ENCODE measurements at places on chromosomes 7 and 10.

DNA sequence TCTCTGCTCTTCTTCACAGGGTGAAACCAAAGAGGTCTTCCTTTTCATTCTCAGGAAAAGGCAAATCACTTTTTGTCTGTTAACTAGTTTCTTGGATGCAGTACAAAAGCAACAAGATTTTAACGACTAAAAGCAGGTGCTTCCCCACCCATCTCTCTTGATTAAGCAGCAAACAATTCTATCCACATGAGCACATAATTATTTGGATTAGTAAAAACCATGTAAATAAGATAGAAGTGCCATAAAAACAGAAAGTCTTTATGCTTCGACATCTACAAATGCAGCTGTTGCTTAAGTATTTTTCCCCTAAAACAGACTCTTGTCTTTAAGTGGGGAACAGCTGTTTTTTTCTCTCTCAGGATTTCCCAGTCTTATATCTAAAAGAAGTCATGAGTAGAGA, 37.4 kb downstream of the USP54 start:
- no peak for DNase-seq

DNA sequence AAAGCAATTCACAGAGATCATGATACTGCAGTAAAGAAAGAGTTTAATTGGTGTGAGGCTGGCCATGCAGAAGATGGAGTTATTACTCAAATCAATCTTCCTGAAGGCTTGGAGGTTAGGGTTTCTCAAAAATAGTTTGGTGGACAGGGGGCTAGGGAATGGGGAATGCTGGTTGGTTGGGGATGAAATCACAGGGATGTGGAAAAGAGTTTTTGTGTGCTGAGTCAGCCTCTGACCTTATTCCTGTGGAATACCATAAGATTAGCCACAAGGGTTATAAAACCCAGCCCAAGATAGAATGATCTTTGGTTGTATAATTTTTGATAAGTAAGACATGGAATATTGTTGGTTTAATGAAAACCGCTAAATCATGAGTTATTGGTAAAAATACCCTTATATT, 764.3 kb downstream of the TYW1 start:
- DNase-seq: no peak

DNA sequence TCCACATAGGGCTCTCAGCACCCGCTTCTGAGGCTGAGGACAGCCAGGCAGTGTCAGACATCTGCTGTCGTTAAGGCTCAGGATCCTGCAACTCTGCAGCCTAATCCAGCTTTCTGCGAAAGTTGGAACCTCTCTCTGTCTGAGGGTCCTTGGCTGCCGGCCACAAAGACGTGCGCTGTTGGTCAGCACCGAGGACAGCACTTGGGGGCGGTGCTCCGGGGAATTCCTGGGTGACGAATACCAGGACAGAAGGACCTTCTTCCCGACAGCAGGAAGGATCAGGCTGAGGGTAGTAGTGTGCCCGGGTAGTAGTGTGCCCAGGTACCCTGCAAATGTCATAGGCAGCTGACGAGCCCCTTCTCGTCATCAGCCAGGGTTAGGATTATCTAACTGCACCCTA, 16.0 kb upstream of the RASGEF1A start:
- peak; percentile 8 for DNase-seq

DNA sequence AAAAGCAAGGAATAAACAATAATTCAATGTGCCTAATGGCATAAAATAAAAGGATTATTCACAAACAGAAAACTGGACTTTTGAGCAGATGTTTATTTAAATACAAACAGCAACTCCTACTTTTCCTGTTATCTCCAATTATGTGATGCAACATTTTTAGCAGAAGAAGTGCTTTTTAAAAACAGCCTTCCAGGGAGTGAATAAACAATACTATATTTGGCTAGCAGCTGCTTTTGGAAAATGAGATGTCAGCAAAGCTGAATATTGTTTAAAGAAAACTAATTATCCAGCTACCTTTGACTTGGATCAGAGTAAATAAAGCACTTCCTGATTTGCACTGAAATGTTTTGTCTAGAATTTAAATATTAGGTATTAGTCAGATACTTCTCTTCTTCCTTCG, 23.2 kb downstream of the CDK1 start:
- peak; percentile 88 for DNase-seq

GRCh38 chr10:115004236-115004862, 66.4 kb downstream of the TRUB1 start:
- no peak for DNase-seq

- DNase-seq: no peak
Measured at GRCh38 chr7:139451638-139452037, 31.8 kb downstream of the KLRG2 start.

DNA sequence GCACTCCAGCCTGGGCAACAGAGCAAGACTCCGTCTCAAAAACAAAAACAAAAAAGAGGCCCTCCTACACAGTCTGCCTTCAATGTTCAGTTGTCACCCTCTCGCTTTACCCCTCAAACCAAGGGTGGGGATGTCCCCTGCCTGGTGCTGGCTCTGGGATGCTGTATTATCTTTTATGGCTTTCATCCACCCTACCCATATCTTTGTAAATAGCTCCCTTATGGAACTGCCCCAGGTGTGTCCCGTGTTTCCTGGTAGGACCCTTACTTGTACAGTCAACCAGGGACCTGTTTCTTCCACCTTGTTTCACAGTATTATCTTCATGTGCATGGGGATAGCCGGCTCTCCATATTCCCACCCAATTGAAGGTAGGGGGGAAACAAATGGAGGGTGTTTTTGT, 15.7 kb upstream of the LAMB1 start:
- DNase-seq: no peak

GRCh38 chr10:101780818-101781654, 2.2 kb downstream of the NPM3 start:
- peak; percentile 55 for DNase-seq

DNA sequence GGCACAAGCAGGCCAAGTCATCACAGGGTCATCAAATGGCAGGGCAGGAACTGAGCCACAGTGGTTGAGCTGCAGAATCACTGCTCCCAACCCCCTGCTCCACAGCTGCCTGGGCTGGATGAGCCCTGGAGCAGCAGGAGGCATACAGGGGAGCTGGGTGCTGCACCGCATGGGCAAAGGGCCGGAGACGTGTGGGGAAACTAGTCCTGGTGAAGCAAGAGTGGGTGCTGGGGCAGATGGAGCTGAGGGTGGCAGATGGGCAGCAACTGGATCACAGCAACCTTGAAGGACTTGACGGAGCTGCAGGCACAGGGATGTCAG, 16.0 kb upstream of the VOPP1 start:
- no peak for DNase-seq

DNA sequence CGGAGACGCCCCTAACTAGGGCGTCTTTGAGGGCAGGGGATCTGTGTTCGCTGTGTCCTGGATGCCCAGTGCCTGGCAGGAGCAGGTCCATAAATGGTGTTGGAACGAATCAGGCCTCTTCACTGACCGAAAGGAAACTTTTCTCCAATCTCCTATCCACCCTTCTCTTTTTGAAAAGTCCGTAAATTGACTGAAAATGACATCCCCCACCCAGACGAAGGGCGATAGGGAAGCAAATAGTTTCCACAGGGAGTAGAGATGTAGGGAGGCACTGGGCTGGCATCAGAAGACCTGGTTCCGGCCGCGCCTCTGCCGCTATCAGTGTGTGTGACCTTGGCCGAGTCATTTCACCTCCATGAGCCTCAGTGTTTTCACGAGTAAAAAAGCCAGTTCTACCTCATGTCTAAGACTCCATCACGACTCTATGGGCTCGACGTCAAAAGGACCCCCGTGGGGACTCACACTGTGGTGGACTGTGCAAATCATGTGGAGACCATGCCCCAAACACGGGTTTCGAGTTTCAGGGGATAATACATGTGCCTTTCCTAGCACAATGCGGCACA, 497 bp upstream of the RAB11FIP2 start:
- no peak for DNase-seq

- peak; percentile 89 for DNase-seq
Measured at GRCh38 chr10:23331567-23332301, 12.9 kb downstream of the C10orf67 start.

DNA sequence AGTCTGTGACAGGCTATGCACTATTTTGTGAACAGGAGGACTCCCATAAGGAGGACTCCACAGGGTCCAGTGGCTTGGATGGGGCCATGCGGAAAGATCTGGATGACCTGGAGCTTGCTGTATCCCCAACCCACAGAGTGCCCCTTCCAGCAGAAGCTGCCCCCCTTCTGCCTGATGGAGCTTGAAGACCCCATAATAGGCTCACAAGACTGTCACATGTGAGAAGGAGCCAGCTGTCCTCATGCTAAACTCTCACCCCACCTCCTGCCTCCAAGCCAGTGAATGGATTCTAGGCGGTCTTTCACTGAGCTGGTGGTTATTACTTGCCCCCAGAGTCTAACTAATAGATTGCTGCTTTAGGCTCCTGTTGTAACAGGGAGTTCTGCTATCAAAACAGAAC, 79.1 kb downstream of the XRCC2 start:
- DNase-seq: no peak

GRCh38 chr10:6868036-6868725, 288.1 kb upstream of the PRKCQ start:
- DNase-seq: no peak

DNA sequence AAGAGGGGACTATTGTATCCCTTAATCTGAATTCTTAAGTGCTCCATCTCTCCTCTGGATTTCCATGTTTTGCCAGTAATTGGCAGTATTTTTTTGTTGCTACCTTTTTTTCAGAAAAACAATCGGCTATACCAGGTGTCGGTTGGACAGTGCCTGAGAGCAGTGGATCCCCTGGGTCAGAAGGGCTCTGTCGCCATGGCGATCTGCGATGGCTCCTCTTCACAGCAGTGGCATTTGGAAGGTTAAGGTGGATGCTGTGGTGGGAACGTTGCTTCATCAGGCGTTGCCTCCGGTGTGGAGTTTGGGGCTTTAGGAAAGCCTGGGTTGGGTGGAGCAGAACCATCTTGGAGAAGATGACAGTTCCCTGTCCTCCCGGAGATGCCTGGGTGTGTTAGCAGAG, 96.0 kb downstream of the GALNT11 start:
- no peak for DNase-seq

- no peak for DNase-seq
Measured at GRCh38 chr7:44057849-44058758, 7.3 kb downstream of the PGAM2 start.

- peak; percentile 96 for DNase-seq
Measured at GRCh38 chr7:108094933-108095710, 35.0 kb downstream of the LAMB4 start.

DNA sequence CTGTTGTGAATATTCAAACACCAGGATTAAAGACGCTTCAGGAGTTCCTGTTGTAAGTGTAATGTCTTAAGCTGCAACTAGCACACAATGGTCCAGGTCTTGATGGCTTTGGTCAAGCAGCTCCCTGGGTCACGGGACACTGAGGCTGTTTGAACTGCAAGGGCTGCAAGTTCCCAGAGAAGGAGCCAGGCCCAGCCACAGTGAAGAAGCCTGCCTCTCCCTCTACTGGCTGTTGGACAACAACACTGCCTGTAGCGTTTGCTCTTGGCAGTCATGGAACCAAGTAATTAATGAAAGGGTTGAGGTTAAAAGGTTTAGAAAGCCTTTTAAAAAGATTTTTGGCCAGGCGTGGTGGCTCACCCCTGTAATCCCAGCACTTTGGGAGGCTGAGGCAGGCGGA, 31.9 kb upstream of the GUSB start:
- peak; percentile 78 for DNase-seq

- peak; percentile 33 for DNase-seq
Measured at GRCh38 chr7:105849122-105849855, 27.1 kb downstream of the ATXN7L1 start.

GRCh38 chr10:14185316-14186045, 145.2 kb downstream of the FRMD4A start:
- DNase-seq: peak; percentile 52

GRCh38 chr7:4472728-4473127, 209.4 kb upstream of the FOXK1 start:
- no peak for DNase-seq

DNA sequence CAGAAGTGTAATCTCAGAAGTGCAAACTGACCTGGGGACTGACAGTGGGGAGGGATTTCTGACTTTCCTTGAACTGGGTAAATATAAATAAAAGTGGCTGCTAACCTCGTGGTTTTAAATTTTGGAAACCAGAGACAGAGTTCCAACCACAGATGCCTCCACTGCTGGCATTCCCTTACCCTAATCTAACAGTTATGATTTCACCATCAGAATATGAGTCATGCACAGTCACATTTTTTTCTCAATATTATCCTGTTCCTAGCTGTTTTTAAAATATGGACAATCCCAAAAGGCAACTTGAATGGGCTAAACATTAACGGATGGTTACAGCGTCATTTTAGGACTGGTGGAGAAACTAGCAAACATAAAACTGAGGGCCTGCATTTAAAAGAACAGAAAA, 264.3 kb upstream of the INHBA start:
- DNase-seq: peak; percentile 75

DNA sequence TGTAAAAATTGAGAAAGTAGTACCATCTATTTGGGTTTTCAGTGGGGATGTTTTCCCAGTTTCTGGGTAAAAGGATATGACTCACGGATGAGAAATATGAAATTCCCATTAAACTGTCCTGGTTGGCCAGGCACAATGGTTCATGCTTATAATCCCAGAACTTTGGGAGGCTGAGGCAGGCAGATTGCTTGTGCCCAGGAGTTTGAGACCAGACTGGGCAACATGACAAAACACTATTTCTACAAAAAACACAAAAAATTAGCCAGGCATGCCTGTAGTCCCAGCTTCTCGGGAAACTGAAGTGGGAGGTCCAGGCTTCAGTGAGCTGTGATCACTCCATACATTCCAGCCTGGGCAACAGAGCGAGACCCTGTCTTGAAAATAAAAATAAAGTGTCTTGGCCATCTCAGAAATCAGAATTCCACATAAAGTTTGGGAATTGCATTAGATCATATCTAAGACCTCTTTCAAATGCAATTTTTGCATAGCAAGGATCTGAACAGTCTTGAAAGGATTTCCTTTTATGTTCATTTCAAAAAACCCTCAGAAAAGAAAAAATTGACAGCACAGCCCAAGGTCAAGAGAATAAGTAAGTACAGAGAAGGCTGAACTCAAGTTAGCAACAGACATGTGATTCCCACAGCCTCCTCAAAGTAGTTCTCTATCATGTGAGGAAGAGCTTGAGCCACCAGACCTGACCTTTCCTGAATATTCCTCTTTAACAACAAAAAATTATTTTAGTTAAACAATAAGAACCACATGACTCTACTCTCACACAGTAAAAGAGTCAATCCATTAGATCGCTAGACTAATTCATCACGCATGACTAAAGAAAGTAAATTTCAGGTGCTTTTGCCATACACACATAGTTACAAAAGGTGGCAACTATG, 141.5 kb upstream of the CAV2 start:
- peak; percentile 66 for DNase-seq

DNA sequence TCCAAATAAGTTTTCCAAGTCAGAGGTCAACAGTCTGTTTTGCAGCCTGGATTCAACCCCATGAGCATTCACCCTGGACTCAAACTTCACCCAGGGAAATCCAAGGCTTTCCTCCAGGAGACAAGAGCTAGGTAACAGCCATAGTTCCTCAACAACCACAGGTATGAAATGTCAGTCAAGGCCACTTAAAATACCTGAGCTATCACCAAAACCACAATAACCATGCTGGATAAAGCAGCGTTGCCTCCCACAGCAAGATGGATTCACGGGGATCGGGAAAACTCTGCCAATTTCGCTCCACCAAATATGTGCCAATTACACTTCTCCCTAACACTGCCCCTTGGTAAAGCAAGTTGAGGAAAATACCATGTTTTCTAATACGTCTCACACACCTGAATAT, 444.1 kb upstream of the KLF6 start:
- no peak for DNase-seq

GRCh38 chr7:38154278-38154677, 23.8 kb upstream of the STARD3NL start:
- no peak for DNase-seq

Measured in fibroblast of villous mesenchyme (primary cell).